ENCODE measurements at places on chromosomes 7 and 10.

DNA sequence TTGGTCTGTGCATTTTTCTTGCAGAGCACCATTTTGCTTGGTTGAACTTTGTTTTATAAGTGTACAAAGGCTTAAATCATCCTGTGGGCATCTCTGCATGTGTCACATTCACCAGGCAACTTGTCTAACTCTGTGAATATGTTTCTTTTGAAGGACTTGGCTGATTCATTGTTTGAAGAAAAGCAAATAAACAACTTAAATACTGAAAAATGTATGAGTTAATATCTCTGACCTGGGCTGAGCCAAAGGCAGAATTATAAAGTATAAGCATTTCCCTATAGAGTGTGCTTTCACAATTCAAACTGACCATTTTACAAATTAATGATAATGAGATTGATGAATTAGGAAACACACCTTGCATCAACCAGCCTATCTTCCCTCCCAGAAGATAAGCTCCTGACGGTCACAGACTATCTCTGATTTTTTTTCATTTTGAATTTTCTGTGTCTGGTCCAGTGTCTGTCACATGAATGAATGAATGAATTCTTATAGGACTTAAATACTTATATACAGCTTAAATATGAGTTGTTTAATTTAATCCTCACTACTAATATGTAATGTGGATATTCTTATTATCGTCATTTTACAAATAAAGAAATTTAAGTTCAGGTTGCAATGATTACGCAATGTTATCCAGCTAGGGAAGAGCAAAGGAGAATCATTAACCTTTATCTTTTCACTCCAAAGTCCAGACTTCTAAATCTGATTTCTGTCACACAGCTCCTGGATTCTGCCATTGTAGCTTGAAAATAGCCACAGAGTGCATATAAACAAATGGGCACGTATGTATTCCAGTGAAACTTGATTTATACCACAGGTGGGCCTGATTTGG is 182.0 kb upstream of the PHYHIPL start:
- DNase-seq = no peak

GRCh38 chr10:118754229-118754555 is 578 bp downstream of the CACUL1 start:
- peak; percentile 31 for DNase-seq

GRCh38 chr7:54897891-54898290 is 120.9 kb upstream of the EGFR start:
- no peak for DNase-seq

GRCh38 chr7:129831424-129832058 is 121.2 kb downstream of the UBE2H start:
- no peak for DNase-seq

DNA sequence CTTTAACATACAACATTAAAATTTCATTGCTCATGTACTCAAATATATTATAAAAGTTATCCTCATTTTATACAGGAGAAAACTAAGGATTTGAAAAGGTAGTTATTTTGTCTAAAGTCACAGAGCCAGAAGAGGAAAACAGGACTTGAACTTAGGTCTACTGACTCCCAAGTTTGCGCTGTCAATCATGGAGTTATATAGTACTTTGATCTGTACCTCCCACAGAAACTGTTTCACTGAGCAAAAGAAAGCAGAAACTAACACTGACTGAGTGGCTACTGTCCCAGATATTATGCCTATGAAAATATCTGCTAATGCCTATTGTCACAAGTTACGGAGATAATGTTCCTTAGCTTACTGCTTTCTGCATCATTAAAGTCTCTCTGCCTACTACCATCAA is 329.1 kb downstream of the MAGI2 start:
- no peak for DNase-seq

- DNase-seq = no peak
Measured at GRCh38 chr7:157073949-157074624, 63.6 kb upstream of the MNX1 start.

GRCh38 chr7:5001003-5001402 is 42.0 kb upstream of the MMD2 start:
- DNase-seq = no peak

- DNase-seq = no peak
Measured at GRCh38 chr10:7596356-7596755, 70.4 kb downstream of the ITIH5 start.

DNA sequence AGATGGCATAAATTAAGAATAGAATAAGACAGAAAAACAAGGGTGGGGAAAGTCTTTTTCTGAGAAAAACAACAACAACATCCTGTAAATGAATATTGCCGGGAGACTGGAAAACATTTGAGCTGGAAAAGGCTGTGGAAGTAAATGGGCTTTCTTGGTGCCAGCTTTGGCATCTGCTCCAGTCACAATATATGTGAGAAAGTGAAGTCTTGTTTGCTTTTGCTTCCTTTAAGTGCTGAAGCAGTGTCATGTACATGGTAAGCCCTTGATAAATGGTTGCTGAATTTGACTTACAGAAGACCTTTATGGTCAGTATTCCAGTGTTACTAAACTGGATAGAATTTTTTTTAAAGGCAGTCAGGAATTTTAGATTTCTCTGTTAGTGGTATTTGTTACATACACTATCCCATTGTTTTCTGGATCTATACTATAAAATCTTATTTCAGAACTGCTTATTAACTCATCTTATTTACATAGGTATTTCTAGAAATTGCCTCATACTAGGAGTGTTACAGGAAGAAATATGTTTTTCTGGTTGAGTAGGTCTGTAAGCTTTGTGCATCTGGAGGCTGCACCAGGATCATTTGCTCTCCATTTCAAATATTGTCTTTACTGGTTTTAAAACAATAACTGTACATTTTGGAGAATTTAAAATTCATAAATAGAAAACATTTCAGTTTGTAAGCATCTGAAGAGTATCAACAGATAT is 201.7 kb upstream of the FOXP2 start:
- no peak for DNase-seq

- no peak for DNase-seq
Measured at GRCh38 chr10:123103944-123104343, 31.8 kb upstream of the HMX3 start.

- no peak for DNase-seq
Measured at GRCh38 chr7:85564861-85565260, 378.0 kb upstream of the SEMA3D start.

DNA sequence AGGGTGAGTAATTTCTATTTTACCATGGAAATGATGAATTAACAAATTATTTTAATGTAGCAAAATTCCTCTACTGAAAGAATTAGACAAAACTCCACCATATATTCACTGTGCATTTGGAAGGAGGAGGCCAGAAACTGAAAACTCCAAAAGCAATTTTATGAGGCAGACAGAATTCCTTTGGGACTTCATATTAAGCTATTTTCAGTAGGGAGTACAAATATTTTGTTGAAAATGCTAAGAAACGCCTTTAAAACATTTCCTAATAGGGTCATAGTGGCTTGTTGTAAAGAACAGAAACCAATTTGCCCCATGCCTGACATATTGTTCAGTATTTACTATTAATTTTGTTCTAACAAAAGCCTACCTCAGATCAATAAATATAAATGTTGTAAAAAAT is 117.8 kb downstream of the TES start:
- no peak for DNase-seq

DNA sequence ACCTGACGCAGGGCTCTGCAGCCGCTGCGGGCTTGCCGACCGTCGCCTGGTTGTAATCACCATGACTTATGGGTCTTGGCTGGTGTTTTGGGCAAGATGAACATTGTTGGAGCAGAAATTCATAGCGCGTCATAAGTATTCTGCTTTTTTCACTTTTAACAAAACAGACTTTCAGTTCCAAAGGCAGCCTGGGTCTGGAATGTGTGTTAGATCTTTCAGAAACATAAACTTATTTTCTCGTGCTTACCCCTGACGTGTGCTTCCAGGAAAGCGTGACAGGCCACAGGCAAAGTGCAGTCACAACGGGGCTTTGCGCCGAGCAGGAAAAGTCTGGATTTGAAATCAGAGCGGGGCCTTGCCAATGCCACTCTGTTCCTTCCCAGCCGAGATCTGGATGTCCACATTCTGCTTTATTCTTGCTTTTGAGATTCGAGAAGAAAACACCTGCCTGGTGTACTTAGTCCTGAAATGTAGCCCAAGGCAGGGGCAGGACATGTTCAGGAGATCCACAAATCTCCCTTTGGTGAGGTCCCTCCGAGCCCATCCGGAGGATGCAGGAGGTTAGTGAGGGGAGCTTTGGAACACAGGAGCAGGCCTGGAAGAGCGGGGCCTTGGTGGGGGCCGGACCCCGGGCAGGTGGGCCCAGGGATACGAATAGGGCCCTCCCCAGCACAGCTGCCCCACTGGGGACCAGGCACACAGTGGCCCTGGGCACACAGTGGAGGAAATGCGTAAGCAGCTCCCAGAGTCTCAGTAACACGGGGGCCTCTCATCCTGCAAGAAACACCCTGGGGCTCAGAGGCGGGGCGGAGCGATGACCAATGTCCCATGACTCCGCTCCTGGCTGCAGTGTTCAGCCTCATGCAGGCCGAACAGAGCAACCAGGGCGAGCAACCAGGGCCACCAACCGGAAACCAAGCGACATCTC is 49.5 kb upstream of the EBF3 start:
- no peak for DNase-seq

GRCh38 chr10:130169136-130169859 is 33.1 kb downstream of the GLRX3 start:
- no peak for DNase-seq

- no peak for DNase-seq
Measured at GRCh38 chr10:88889559-88890337, 9.7 kb downstream of the STAMBPL1 start.

DNA sequence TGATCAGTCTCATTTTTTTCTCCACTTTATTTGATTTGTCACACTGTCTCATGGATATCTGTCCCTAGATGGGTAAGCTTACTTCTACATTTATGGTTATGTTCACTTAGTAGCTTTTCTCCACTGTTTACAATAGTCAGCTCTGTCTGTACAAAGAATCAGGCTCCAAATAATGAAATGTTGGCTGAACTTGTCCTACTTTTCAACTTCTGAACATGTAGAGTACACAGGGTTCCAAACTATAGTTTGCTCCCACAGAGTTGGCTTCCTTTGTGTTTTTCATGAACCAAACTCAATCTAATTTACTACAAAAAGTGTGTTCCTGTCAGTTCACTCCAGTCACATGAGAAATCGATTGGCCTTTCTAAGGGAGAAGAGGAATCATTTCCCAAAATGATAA is 175.0 kb downstream of the CCDC71L start:
- no peak for DNase-seq

GRCh38 chr10:23341004-23341403 is 3.6 kb downstream of the C10orf67 start:
- peak; percentile 25 for DNase-seq

GRCh38 chr10:113278664-113279063 is 274.2 kb upstream of the HABP2 start:
- DNase-seq = no peak

GRCh38 chr7:21185653-21186265 is 242.1 kb upstream of the SP4 start:
- DNase-seq = no peak

- DNase-seq = no peak
Measured at GRCh38 chr7:7228472-7228871, 46.1 kb downstream of the C1GALT1 start.

DNA sequence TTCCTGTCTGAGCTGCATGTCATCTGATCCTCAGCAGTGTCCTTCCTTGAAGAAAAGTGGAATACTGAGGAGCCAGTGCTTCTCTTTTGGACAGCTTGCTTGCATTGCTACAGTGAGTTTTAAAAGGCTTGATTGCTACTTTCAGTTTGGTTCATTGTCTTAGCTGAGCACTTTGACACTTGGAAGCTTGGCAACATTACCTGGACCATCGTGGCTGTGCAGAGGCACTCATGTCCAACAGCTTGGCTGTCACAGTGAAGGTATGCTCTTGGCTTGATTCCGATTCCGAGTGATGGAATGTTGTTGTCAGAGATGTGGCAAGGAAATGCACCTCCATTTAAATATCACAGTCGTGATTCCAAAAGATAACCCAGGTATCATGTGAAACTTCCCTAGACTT is 102.4 kb downstream of the FAS start:
- DNase-seq = no peak

GRCh38 chr10:115026746-115027140 is 66.4 kb upstream of the ATRNL1 start:
- no peak for DNase-seq

DNA sequence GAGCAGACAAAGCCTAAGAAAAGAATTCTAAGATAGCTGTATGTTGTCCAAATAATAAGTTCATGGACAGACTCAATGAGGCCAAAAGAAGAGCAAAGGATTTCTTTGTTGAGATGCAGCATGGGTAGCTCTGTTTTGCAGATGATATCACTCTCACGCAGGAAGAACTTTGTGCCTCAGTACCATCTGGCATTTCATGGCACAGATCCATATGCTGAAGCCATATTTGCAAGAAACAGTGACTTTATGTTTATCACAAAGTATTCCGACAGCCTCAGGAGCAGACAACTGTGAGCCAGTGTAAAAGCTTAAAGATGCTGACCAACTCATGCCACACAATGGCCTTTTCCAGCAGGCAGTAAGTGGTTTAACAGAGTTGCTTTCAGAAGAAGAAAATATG is 45.5 kb upstream of the RNF148 start:
- no peak for DNase-seq

GRCh38 chr7:67392596-67393438 is 396.2 kb downstream of the TYW1 start:
- DNase-seq = no peak

DNA sequence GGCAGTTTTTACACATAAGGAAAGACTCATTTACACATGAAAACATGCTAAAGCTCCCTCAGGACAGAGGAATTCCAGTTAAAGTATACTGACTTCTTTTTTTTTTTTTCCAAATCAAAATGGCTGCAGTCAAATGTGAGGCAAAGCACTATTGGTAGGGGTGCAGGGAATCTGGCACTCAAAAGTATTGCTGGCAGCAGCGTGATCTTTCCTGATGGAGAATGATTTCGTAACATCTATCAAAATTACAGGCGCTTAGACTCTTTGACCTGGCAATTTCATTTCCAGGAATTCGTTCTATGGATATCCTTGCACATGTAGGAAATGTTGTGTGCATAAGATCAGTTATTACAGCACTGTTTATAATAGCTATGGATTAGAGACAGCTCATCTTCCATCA is 65.7 kb downstream of the VSTM4 start:
- DNase-seq = no peak

- DNase-seq = no peak
Measured at GRCh38 chr10:35386594-35387174, 50.4 kb downstream of the CCNY start.

- no peak for DNase-seq
Measured at GRCh38 chr10:62231371-62231770, 37.3 kb downstream of the RTKN2 start.

- DNase-seq = peak; percentile 86
Measured at GRCh38 chr10:43348511-43349312, 22.7 kb upstream of the FXYD4 start.
